ENCODE measurements at places on chromosomes 7 and 10.

- DNase-seq: no peak
These were observed 1.6 kb downstream of the MSRB2 start for GRCh38 chr10:23096802-23097549.

- DNase-seq: no peak
These were observed 110.8 kb downstream of the CD36 start for GRCh38 chr7:80749270-80749669.

DNA sequence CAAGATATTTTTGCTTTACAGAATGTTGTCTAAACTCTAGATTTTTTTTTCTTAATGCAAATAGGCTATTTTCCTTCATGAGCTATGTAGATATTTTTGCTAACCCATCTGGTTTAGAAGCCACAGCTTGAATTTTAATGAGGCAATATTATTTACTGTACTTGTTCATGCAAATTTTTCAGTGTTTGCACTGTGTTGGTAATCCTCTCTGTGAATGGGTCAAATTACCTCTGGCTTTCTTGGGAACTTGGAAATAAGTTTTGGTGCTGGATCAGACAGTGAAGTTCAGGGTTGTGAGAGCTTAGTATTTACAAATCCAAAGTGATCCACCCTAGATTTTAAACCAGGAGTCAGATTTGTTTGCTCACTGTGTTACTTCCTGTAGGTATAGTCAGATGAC, 686.9 kb downstream of the NXPH1 start:
- no peak for DNase-seq

- DNase-seq: no peak
These were observed 17.8 kb upstream of the SLC16A12 start for GRCh38 chr10:89553064-89553734.
